ENCODE measurements at places on chromosomes 12 and 14.

- DNase-seq, result no peak
These were observed 288.2 kb downstream of the PAWR start for GRCh38 chr12:79402606-79403005.

DNA sequence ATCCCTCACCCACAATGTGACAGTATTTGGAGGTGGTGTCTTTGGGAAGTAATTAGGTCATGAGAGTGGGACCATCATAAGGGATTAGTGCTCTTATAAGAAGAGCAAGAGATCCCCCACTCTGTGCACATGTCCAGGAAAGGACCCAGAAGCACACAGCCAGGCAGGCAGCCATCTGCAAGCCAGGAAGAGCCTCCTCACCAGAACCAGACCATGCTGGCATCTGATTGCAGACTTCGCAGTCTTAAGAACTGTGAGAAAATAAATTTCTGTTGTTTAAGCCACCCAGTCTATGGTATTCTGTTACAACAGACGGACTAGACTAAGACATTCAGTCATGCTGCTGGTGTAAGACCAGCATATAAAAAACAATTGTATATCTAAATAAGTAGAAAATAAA is 69.8 kb downstream of the EFCAB11 start:
- DNase-seq, result no peak

DNA sequence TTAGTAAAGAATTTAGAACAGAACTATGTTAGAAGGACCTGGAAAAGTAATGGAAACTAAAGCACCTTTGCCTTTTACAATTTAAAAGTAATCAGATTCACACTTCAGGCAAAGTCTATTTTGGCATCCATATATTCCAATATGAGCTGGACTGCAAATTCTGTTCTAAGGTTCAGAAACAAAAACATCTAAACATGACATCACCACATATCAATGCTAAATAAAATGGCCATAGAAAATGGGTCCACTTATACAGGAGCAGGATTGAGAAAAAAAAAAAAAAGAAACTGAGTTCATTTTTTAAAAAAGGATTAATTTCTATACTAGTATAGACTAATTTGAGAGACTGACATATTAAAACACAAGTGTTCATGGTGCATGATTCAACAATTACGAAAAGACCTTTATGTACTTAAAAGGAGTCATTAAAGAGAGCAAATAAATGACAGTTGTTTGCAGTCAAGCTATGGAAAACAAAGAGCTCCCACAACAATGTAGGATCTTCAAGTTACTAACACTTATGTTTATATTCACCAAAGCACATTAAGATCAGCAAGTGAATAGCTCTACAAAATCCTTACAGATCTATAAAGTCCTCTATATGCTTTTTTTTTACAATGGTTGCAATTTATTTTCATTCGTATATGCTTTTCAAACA is 45.7 kb downstream of the DICER1 start:
- no peak for DNase-seq

DNA sequence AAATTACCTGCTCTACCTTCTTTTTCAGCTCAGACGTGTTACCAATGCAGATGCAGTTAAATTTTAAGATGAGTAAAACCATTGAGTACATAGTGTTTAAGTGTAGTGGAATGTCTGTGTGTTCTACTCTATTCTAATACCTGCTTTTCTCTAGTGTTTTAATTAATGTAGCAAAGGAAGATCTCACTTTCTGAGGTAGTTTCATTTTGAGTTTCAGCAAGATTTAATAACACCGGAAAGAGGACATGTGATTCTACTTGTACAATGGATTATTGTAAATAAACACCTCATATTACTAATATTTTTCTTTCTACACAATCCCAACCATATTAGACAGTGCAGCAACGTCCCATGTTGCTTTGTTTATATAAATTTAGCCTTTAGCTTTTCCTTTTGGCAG is 315.4 kb downstream of the RAD51B start:
- no peak for DNase-seq

GRCh38 chr12:64819816-64820402 is 4.5 kb upstream of the TBC1D30 start:
- DNase-seq, result no peak

DNA sequence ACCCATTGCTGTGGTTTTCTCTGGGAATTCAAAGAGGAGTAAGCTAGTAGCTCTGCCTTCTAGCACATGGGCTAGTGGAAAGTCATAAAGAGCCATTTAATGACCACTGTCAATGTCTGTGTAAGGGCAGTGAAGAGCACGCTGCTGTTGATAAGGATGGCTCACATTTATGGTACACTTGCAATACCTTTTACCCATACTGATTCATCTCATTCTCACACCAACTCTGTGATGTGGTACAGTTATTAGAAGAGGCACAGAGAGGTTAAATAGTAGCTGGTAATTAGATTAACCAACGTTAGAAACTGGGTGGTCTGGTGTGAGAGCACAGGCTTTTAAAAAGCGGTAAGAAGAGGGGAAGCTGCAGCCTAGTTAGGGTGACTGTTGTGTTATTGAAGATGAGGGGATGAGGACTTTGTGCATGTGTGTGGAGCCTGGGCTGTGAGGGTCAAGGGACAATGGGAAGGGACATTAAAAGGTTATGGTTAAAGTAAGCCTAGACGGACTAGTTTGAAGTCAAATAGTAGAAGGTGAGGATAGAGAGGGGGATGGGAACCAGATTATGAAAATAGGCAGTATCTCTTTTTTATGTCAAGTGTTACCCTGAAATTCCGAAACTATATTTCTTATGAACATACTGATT is 25.2 kb downstream of the RASSF3 start:
- DNase-seq, result no peak

- DNase-seq, result no peak
These were observed 2.5 kb downstream of the LEMD3 start for GRCh38 chr12:65171870-65172269.

DNA sequence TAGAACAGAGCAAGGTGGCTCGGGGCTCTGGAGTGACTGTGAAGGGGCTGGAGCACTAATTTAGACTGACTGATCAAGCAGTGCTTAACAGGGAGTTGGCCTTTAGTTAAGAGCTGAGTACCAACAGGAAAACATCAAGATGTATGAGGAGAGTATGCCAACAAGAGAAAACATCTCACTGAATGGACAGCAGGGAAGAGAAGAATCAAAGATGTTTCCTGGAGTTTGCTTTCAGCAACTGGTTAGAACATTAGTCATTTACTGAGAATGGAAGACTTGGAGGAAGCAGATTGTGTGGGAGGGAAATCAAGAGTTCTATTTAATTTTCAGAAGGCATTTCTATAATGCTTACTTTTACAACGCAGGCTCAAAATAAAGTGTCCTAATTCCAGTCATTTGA is 259.3 kb downstream of the ADAMTS20 start:
- no peak for DNase-seq

- DNase-seq, result no peak
These were observed 8.6 kb downstream of the PLEKHH1 start for GRCh38 chr14:67541448-67542387.

GRCh38 chr12:89167986-89168385 is 184.3 kb downstream of the DUSP6 start:
- no peak for DNase-seq

DNA sequence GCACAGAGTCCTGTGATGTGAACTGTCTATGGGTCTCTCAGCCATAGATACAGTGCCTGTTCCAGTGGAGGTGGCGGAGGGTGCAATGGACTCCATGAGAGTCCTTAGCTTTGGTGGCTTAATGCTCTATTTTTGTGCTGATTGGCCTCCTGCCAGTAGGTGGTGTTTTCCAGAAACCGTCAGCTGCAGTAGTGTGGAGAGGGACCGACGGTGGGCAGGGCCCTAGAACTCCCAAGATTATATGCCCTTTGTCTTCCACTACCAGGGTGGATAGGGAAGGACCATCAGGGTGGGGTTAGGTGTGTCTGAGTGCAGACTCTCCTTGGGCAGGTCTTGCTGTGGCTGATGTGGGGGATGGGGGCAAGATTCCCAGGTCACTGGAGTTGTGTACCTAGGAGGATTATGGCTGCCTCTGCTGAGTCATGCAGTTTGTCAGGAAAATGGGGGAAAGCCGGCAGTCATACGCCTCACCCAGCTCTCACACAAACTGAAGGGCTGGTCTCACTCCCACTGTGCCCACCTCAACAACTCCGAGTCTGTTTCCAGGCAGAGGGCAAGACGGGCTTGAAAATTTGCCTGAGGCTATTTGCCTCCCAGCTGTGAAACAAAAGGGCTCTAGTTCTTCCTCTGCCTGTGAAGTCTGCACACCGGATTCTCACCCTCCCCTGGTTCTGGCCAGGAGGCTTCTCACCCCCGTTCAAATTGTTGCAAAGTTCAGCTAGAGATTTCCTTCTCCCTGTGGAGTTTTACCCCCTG is 24.9 kb upstream of the ZDHHC17 start:
- DNase-seq, result no peak

GRCh38 chr14:100188392-100189030 is 29.1 kb upstream of the DEGS2 start:
- DNase-seq, result no peak

DNA sequence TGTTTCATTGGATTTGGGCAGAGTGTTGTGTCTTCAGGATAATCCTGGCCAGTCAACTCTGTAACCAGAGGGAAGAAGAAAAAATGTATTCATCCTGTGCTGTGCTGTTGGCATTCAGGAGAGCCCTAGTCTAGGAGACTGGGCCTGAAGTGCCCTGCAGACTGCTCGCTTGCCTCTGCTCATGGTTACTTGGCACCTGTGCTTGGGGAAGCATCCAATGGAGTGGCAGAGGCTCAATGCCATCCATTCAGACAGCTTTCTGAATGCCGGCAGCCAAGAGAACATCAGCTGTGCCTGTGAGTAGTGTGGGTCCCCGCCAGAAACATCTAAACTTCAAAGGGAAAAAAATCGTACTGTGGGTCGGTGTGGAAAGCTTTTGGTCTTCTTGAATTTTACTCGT is 124.2 kb downstream of the SRGAP1 start:
- no peak for DNase-seq

DNA sequence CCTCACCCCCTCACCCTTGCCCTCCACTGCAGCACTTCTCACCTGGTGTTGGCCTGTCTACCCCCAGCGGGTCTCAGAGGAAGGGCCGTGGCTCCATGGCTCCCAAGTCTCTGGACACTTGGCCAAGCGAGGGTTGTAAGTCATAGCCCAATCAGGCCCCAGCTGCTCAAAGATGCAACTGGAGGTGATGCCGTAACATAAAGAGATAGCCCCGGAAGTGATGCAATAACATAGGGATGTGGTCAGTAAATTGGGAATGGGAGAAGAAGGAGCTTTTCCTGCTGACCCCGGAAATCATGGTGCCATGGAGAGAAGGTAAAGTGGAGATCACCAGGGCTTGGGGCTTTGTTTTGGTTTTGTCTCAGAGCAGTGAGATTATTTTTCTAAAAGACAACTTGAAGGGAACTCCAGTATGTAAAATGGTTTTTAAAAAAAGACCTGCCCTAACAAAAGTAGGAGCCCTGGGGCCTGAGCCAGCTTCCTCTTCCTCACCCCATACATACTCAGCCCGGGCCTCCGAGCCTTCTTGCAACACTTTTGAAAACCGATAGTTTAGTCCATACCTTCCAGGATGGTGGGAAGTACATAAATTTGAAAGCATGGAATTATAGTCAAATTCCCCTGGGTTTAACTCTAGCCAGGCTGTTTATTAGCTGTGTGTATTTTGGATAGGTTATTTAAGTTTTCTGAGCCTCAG is 212.5 kb downstream of the CRADD start:
- no peak for DNase-seq

DNA sequence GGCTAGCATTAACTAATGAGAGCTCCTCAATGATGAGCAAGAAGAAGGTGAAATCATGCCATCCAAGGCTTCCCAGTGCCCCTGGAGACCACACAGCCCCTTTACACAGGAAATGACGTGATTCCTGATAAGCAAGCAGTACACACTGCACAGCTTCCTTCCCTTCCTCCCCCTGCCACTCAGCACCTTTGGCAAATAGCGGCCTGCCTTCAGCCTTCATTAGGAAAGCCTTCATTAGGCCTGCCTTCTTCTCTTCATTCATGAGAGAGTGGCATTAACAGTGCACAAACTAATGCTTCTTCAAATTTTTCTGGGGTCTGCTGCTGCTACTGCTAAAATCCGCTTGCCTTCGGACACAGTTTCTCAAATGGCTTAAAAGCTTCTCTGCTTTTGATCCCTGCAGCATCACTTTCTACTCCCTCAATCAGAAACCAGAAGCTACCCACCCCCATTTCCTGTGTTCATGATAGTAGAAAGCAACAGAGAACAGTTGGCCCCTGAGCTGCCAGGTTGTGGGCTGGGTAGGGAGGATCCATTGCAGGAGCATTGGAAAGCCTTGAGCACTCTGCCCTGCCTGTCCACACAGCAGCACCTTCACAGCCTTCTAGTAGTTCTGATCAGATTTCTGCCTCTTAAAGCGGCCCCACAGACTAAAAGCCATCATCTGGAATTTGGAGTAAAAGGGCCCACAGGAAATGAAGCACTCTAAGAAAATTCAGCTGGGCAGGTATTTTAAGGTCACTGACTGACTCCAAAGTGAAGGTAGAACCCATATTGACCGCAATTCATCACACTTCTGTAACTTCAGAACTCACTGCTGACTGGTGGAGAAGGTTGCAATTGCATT is 103.8 kb upstream of the ETV6 start:
- DNase-seq, result no peak

- DNase-seq, result no peak
These were observed 31.9 kb upstream of the MON2 start for GRCh38 chr12:62434494-62435302.

DNA sequence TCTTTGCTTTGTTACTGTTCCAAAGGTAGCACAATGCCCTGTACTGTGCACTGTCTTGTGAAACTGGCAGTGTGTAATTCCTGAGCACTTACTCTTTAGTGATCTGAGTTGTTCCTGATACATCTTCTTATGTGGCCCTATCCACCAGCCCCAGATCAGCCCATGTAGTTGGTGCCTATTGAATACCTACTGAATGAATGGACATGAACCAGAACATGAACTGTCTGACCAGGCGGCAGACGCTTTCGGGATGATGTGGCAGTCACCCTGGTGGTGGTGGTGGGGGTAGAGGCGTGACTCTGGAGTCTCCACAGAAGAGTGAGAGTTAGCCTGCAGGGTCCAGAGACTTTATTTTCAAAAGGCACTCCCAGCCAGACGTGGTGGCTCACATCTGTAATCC is 46.6 kb upstream of the PAPOLA start:
- no peak for DNase-seq

DNA sequence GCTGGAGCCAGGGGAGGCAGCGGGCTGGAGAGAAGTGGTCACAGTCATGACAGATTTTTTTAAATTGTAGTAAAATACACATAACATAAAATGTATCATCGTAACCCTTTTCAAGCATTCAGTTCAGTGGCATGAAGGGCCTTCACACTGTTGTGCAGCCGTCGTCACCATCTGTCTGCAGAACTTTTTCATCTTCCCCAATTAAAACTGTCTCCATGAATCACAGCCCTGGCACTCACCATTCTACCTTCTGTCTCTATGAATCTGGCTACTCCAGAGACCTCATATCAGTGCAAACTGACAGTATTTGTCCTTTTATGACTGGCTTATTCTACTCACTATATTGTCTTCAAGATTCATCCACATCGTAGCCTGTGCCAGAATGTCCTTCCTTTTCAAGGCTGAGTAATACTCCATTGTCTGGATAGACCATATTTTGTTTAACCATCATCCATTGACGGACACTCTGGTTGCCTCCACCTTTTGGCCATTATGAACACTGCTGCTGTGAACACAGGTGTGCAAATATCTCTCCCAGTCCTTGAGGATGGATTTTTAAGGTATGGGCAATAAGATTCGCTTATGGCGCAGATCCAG is 91.5 kb upstream of the NCOR2 start:
- DNase-seq, result no peak

- DNase-seq, result no peak
These were observed 52.1 kb upstream of the BEGAIN start for GRCh38 chr14:100639280-100639679.

- no peak for DNase-seq
These were observed 29.0 kb upstream of the MEG3 start for GRCh38 chr14:100796946-100797345.

- DNase-seq, result no peak
These were observed 3.2 kb downstream of the USP44 start for GRCh38 chr12:95548056-95548538.
